T-helper 2 cell treated with Interferon-gamma antibody and Interleukin-4, amounts not matched to agents 5 μg/mL and 100 μg/mL, for 36 hours (primary cell): ENCODE measurements at places on chromosomes 11 and 22.

- no peak for DNase-seq
Observed at GRCh38 chr11:131561501-131561900, 191.1 kb downstream of the NTM start.

DNA sequence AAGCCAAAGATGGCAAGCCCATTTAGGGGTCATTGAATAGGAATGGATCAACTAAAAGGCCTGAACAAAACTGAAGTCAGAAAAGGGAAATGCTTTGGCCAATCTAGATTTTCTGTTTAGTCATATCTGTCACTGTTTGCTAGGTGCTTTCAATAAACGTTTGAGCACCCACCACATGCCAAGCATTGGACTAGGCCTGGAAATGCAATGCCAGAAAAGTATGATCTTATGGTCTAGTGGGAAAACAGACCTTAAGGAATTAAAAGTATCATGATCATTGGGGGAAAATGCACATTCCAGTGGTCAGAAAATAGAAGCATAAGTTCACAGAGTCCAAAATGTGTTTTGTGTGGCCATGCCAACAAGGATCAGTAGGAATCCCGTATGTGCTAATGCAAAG lies 76.8 kb upstream of the BIRC3 start:
- DNase-seq: no peak

- DNase-seq: no peak
Observed at GRCh38 chr22:43479301-43479950, 67.6 kb downstream of the MPPED1 start.

- no peak for DNase-seq
Observed at GRCh38 chr11:36306888-36307287, 10.8 kb downstream of the PRR5L start.

GRCh38 chr11:14237444-14237961 lies 121.5 kb downstream of the RRAS2 start:
- no peak for DNase-seq

DNA sequence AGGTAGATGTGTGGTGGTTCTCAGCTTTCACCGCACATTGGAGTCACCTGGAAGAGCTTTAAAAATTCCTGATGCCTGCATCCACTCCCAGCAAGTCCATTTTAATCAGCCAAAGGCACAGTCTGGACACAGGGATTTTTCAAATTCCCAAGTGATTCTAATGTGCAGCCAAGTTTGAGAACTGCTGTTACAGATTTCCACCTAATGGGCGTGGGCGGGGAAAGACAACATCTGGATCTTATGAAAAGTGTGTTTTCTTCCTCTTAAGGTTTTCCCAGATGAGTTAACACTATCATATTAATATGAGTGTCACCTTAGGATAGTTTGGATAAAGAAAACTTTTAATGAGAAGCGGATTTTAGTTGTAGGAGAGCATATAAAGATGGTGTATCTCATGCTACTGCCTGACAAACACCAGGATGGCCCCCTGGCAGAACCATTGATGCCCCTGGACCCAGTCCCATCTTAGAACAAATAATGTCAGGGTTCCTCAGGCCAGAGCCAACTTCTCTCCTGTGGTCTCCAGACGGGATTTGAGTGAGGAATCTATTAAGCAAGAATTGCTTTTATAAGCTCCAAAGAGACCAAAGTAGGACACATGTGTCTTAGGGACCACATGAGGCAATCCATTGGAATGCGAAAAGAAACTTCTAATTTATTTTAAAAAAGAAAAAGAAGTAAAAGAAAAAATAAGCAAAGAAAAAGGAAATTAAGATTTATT lies 31.9 kb downstream of the POU2AF1 start:
- no peak for DNase-seq

- no peak for DNase-seq
Observed at GRCh38 chr11:114340311-114341131, 44.3 kb downstream of the NNMT start.

GRCh38 chr11:32433914-32434355 lies 1.4 kb downstream of the WT1 start:
- DNase-seq: no peak

GRCh38 chr11:8032122-8032521 lies 45.0 kb downstream of the EIF3F start:
- no peak for DNase-seq

DNA sequence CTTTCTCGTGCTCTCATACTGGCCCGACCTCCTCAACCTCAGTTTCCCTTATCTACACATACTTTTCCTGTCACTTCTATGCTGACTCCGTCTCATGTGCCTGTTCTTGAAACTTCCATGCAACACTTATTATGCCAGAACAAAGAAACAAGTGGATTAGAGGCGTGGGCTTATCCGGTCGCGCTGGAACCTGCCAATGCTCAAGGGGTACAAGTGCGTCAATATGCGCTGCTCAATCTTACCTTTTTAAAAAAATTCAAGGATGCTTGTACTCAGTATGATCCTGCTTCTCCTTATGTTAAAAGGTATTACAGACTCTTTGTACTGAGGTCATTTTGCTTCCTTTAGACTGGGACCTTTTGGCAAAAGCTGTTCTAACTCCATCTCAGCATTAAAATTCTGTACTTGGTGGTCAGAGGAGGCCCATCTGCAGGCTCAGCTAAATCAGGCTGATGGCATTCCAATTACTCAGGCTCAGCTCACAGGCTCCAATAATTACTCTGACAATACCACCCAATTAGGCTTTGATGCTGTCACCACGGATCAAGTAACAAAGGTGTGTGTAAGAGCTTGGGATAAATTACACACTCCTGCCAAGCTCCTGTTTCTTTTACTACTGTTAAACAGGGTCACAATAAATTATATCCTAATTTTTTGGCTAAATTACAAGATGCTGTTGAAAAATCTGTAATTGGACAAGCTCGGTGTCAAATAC lies 26.3 kb upstream of the ALDH3B2 start:
- DNase-seq: no peak

DNA sequence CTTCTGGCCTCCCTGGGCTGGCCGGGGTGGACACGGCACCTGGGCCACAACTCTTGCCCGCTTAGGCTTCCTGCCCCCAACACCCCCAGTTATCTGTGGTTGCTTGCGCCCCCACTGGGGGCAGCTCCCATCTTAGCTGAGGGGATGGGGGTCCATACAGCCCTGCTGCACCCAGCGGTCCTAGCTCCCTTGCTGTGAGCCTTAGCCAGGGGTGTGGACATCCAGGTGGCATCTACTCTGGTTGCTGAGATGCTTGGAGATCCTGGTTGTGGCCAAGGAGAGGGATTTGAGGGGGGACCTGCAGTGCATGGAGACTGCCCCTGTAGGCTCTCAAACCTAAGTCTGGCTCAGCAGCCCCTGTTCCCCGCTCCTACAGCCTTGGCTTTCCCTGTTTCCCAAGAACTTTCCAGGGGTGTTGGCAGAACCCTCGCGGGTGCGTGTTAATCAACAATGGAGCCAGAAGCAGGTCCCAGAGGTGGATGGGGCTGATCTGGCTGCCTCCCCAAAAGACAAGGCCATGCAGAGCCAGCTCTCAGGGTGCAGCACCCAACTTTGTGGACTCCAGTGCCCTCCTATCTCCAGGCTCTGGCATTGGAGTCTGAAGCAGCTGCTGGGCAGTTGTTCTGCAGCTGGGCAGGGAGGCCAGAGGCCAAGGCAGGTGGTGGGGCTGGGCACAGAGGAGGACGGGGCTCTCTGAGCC lies 3.3 kb downstream of the KCNQ1 start:
- no peak for DNase-seq

DNA sequence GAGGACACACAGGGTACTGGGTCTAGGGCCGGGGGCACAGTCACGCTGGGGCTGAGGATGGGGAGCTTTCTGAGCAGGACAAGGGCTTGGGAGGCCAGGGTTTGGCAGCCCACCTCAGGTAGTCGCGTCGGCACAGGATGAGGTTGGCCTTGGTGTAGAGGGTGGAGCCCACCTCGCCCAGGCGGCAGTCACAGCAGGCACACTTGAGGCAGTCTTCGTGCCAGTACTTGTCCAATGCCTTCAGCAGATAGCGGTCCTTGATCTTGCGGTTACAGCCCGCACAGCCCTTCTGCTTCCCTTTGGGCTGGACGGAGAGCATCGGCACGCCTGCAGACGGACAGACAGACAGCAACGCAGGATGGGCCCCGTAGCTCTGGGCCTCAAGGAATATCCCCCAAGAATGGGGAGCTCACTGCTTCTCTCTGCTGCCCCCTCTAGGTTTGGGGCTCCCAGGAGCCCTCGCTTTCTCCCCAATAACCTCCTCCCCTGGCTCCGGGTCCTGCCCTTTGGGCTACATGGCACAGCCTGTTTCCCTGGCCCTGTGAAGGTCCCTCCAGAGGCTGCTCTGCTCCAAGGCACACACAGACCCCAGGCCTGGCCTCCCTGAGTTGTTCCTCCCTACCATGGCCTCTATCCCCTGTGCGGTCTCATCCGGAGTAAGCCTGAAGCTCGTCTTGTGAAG lies 33.4 kb downstream of the LMO1 start:
- DNase-seq: no peak

- DNase-seq: no peak
Observed at GRCh38 chr11:64250415-64251015, 815 bp upstream of the PLCB3 start.

DNA sequence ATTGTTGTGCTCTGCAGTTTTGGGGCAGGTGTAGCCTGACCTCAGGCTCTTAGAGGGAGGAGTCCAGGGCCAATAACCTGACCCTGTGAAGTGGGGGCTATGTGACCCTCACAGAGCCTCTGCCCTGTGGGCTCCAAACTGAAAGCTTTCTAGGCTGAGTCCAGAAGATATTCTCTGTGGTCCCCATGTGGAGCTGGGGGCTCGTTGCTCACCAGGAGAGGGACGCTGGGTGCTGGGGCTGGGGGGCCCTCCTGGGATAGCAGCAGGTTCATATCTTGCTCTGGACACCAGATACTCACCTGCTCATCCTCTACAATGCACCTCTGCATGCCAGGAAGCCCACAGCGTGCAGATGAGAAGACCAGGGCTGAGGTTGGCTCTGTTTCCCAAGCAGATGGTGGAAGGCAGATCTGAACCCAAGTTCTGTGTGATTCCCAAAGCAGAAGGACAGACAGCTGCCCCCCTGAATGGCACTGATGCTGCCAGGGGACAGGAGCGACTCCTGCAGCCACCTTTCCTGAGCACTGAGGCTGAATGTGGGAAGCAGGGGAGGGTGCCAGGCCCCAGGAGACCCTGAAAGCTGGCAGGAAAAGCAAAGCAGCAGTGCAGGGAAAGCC lies 1022.0 kb downstream of the TBC1D22A start:
- no peak for DNase-seq

- no peak for DNase-seq
Observed at GRCh38 chr22:48071828-48072227, 1309.4 kb downstream of the TBC1D22A start.

- DNase-seq: no peak
Observed at GRCh38 chr11:66112601-66113499, 42.8 kb downstream of the PACS1 start.

DNA sequence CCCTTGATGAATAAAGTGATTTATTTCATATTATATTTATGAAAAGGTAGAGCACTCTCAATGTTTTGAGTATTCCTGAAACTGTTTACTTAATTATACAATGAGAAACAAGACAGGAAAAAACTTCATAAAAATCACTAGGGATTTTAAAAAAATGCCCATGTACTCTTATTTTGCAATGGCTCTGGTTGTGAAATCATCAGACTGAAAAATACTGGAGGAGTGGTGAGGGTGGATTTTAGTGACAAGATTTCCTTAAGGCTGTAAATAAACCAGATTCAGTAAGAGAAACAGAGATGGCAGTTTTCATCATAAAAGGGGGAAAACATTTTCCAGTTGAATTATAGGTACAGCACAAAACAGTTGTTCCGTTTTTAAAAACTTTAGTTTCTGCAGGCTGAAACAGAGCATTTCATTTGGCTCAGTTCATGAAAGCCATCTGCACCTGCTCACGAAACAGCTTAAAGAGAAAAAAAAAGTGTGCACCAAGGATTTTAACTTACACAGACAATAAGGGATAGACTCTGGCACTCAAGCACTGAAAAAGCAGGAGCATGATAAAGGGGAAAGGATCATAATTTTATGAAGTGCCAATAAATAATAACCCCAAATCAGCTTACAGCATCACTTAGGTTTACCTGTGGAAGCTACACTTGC lies 100.7 kb downstream of the MAML2 start:
- DNase-seq: no peak

DNA sequence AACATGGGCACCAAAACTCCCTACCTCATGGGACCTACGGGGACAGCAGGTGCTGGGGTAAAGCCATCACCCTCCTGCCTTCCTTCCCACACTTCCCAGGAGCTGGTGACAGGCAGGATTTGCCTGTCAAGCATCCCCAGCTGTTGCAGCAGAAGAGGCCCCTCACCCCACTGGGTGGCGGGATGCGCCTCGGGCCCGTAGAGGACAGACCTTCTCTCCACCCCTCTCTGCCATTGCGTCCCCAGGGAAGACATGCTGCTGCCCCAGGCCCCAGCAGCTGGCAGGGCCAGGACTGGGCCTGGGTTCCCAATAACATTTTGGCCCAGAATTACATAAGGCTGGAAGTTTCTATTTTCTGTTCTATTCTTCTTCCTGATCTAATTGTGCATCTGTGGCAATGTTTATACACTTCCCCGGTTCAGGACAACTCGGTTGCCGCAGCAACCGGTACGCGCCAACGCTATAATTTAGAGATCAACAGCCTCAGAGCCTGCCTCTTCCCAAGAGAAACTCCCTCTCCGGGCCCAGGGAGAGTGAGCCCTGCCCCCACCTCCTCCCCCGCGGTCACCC lies 25.4 kb downstream of the KCNJ4 start:
- DNase-seq: no peak
